ENCODE measurements at places on chromosomes 6 and 20.

DNA sequence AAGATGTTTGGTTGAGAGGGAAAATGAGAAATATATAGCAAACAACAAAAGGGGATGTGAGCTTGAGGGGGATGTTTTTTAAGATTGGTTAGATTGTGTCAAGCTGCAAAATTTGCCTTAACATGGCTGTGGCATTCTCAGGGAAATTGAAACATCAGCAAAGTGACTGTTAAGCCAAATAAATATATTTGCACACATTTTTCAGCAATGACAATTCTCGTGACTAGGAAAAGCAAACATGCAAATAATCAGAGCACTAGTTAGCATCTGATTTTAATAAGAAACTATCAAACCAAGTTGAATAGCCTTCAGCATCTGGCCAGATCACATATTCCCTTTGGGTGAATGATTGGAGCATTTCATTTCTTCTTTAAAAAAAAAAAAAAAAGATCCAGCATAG, 262.8 kb downstream of the TBC1D7 start:
- H3K27ac ChIP-seq = no peak overlapping the region
- DNase-seq = no peak

DNA sequence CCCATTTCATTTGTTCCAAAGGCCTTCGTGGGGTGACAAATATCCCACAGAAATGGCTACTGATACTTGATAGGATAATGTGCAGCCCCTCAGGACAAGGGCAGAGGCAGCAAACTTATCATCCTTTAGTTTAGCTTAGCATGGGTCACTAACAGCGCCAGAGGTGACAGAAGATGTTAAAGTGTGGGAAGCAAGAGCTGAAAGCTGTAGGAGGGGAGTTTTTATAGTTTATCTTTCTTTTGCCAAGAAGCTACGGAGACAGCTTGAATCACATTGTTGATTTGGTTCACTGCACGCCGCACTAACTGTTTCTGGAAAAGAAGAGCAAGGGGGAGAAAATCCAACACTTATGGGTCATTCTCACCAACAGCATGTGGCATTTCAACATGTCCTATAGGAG, 773.9 kb upstream of the MMS22L start:
- H3K4me3 ChIP-seq = no peak overlapping the region
- no peak overlapping the region for H3K27ac ChIP-seq
- no peaks in the 10 kb centered on the region for H3K27me3 ChIP-seq
- no peaks in the 10 kb centered on the region for H3K36me3 ChIP-seq

DNA sequence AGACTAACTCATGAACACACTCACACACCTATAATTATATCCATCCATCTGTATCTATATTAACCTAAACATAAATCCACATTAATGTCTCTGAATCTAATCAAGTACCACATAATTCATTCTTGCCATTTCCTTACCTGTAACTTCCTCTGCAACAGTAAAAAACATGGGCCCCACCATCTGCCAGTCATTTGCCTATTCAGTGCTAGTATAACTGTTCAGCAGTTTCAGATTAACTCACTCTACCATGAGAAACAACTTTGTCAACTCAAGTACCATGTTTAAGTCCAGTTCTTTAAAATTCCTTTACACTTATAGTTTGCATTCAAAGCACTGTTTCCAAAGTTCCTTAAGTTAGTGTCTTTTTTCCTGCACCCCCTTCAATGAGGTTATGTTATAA, 68.8 kb downstream of the LAMP5 start:
- no peak overlapping the region for H3K4me3 ChIP-seq
- no peaks in the 10 kb centered on the region for H3K27me3 ChIP-seq

GRCh38 chr6:114997813-114998292, 655.0 kb upstream of the HS3ST5 start:
- H3K4me1 ChIP-seq = no peaks in the 10 kb centered on the region
- no peak overlapping the region for H3K27ac ChIP-seq
- no peaks in the 10 kb centered on the region for H3K27me3 ChIP-seq
- no peak overlapping the region for H3K4me3 ChIP-seq
- DNase-seq = no peak
- H3K36me3 ChIP-seq = no peaks in the 10 kb centered on the region

GRCh38 chr20:15061061-15061430, 723.6 kb upstream of the FLRT3 start:
- no peaks in the 10 kb centered on the region for H3K36me3 ChIP-seq
- no peak overlapping the region for H3K27ac ChIP-seq
- H3K4me1 ChIP-seq = no peaks in the 10 kb centered on the region
- DNase-seq = no peak
- no peak overlapping the region for H3K4me3 ChIP-seq

GRCh38 chr20:19074828-19075516, 137.5 kb upstream of the SLC24A3 start:
- H3K4me3 ChIP-seq = no peak overlapping the region
- DNase-seq = peak; percentile 22
- no peaks in the 10 kb centered on the region for H3K27me3 ChIP-seq

DNA sequence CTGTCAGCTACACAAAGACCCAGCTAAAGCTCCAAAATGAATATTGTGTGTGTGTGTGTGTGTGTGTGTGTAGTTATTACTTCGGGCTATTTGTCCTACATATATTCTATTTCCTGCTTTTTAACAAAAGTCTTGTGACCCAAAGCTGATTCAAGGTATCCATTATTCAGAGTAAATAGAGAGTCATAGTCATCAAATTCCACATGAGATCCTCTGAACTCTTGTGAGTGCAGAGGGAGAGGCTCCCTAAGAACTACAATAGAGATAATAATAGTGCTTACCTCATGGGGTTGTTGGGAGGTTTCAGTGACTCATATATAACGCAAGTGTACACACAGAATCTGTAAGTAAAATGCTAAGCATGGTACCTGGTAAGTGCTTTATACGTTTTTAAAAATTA, 95.6 kb upstream of the SHLD1 start:
- H3K27me3 ChIP-seq = no peaks in the 10 kb centered on the region
- no peak for DNase-seq
- no peak overlapping the region for H3K27ac ChIP-seq
- H3K4me1 ChIP-seq = no peaks in the 10 kb centered on the region

- H3K4me3 ChIP-seq = no peak overlapping the region
- no peaks in the 10 kb centered on the region for H3K27me3 ChIP-seq
- H3K36me3 ChIP-seq = no peaks in the 10 kb centered on the region
- DNase-seq = no peak
These were observed 26.4 kb downstream of the ARMC2 start for GRCh38 chr6:108874470-108875160.

DNA sequence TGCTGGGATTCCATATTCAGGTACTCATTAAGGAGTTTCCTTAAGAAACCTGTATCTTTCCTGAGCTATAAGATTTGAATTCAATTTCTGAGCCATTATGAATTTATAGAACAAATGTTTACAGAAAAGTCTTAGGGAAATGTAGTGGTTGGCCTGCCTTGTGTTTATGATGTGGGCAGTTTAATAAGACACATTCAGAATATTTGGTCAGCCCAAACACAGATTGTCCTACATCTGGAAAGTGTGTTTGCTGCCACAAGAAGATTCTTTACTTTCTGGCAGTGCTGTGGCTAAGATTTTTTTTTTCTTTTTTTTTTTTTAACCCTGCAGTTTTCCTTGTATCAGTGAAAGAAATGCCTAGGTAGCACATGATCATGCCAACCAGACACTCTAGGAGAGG, 15.2 kb downstream of the TBX18 start:
- H3K4me1 ChIP-seq = no peaks in the 10 kb centered on the region
- DNase-seq = no peak
- no peak overlapping the region for H3K27ac ChIP-seq
- H3K4me3 ChIP-seq = no peak overlapping the region
- no peaks in the 10 kb centered on the region for H3K36me3 ChIP-seq

GRCh38 chr6:123965894-123966293, 162.2 kb downstream of the NKAIN2 start:
- H3K4me3 ChIP-seq = no peak overlapping the region
- no peaks in the 10 kb centered on the region for H3K36me3 ChIP-seq
- no peaks in the 10 kb centered on the region for H3K27me3 ChIP-seq
- peak; percentile 90 for DNase-seq
- H3K27ac ChIP-seq = no peak overlapping the region

DNA sequence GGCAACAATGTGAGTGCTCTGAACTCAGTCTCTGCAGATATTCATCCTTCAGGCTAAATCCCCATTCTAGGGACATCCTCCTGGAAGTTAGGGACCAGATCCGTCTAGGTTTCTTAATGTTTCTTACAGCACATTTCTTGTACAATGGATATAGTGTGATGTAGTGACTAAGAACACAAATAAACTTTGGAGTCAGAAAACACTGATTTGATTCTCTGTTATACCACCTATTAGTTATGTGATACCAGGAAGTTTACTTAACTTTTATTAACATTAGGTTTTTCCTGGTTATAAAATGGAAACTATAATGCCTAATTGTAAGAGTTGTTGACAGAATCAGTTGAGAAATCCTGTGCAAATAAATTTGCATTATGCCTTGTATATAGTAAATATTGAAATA, 57.6 kb upstream of the KCNQ5 start:
- no peak for DNase-seq
- H3K4me1 ChIP-seq = peaks cover 2% of the 10 kb centered on the region
- no peaks in the 10 kb centered on the region for H3K36me3 ChIP-seq

GRCh38 chr20:10631126-10631525, 42.7 kb downstream of the JAG1 start:
- no peak for DNase-seq
- no peak overlapping the region for H3K27ac ChIP-seq
- no peak overlapping the region for H3K4me3 ChIP-seq

DNA sequence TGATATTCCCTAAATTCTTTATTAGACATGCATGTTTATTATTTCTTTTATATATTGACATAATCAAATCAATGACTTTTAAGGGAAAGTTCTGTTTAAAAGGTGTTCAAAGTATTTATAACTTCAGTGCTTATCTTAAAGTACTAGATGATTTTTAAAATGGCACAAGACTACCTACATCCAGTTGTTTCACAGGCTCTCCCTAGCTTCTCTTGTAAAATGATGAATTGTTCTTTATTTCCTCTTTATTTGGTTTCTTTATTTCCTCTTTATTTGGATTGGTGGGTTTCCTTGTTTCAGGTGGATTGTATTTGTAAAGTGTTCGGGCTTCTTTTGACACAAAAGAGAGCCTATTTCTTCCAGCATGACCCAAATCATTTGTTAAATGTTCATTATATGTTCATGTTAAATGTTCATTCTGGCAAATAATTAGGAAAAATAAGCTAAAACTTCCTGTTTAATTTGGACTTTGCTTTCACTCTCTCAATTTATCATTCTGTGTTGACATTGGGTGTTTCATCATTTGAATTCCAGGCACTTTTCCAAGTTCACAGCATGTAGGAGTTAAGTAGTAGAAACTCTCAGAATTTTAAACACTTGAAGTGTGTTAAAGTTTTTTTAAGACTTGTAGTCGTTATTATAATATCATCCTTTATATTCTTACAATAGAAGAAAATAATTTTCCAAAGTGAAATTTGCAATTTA, 24.6 kb downstream of the MLIP start:
- no peak overlapping the region for H3K27ac ChIP-seq
- no peaks in the 10 kb centered on the region for H3K36me3 ChIP-seq
- no peak for DNase-seq
- no peak overlapping the region for H3K4me3 ChIP-seq
- H3K4me1 ChIP-seq = no peaks in the 10 kb centered on the region

- no peaks in the 10 kb centered on the region for H3K4me1 ChIP-seq
- H3K27ac ChIP-seq = no peak overlapping the region
- H3K36me3 ChIP-seq = no peaks in the 10 kb centered on the region
- H3K4me3 ChIP-seq = no peak overlapping the region
- no peak for DNase-seq
These were observed 44.1 kb upstream of the FAM8A1 start for GRCh38 chr6:17556014-17556413.

DNA sequence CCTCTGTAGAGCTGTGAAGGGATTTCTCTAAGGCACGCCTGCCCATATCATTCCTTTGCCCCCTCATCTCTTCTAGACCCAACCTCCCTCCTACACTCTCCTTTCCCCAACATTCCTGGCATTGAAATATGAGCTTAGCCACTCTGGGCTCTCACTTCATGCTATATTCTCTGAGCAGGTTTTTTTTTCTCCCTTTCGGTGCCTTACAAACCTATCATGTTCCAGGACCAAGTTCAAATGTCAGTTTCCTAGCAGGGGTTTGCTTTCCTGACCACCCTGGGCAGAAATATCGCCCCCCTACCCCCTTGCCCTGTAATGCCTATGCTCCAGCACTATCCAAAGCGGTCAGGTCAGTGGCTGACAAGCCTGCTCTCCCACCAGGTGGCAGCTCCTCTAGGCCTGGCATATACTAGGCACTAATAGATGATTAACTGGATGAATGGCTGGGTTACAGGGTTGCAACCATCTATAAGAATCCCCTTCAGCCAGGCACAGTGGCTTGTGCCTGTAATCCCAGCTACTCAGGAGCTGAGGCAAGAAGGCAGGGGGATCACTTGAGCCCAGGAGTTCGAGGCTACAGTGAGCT, 25.7 kb upstream of the AAR2 start:
- no peak overlapping the region for H3K4me3 ChIP-seq
- H3K27me3 ChIP-seq = no peaks in the 10 kb centered on the region
- no peaks in the 10 kb centered on the region for H3K36me3 ChIP-seq
- no peak overlapping the region for H3K27ac ChIP-seq
- no peak for DNase-seq

- H3K27me3 ChIP-seq = no peaks in the 10 kb centered on the region
These were observed 18.3 kb downstream of the INSM1 start for GRCh38 chr20:20386192-20386591.

DNA sequence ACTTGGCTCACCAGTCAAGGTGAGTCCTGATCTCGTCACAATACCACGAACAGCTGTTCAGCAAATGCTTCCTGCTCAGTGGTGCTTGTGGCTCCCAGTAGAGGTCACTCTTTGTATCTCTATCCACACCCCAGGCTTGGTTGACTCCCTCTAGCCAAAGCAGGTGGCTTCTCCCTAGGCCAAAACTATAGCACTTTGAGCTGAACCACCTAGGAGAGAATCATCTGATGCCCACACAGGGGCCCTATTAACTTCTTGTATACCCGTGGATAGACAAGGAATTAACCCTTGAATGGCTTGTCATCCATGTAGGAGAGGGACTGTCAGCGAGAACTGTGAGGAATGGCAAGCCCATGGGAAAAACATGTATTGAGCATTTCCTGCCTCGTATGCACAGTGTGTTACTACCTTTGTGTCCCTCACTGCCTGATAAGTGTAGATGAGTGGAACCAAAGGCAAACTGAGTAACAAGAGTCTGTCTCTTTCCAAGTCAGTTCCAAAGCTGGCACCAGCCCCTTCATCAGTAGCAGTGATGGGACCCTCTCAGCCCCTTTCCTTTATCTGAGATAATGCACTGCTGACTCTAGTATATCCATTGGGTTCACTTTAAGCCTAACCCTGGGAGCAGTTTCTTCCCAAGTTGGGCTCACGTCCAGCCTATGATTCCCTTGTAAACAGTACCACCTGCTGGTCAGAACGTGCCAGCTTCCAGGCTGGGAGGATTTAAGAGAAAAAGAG, 42.5 kb downstream of the EIF2S2 start:
- no peak overlapping the region for H3K27ac ChIP-seq
- no peaks in the 10 kb centered on the region for H3K27me3 ChIP-seq
- H3K36me3 ChIP-seq = no peaks in the 10 kb centered on the region
- H3K4me1 ChIP-seq = no peaks in the 10 kb centered on the region

GRCh38 chr20:49029203-49029602, 16.9 kb upstream of the CSE1L start:
- peaks cover 3% of the 10 kb centered on the region for H3K36me3 ChIP-seq
- H3K27ac ChIP-seq = no peak overlapping the region
- no peaks in the 10 kb centered on the region for H3K4me1 ChIP-seq
- H3K4me3 ChIP-seq = no peak overlapping the region
- no peak for DNase-seq

All from mesendoderm (in vitro differentiated cells).